ENCODE measurements at places on chromosomes 3 and 15.

GRCh38 chr15:38068626-38069391 is 134.4 kb downstream of the TMCO5A start:
- DNase-seq: no peak

DNA sequence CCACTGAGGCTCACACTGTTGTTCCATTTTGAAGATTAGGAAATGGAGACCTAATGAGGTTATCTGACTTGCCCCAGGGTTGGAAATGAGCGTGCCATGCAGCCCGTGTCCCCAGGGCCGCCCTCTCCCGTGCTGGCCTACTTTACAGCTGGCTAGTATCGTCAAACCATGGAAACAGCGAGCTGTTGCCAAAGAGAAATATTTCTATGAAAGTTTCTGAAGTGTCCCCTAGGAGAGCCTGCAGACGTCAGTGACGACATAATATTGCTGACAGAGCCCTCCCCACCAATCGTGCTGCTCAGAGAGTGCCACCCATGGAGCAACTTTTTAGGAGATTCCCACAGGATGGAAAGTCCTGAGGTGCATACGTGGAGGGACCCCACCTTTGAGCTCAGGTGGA is 11.2 kb upstream of the FAM174B start:
- no peak for DNase-seq

DNA sequence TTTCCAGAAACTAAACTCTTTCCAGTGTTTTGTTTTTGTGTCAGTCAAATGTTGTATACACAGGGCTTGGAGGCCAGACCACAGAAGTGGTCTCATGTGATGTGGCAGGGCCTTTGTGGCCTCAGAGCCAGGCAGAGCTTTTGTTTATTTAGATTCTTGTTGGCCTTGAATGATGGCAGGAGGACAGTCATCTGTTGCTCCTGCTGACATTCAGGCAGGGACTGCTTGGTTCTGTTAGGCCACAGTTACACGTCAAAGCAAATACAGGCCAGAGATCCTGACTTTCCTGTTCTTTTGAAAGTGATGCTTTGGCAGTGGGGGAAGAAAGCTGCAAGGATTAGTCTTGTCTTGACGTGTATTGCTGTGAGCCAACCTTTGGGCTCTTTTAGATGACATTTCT is 325.1 kb downstream of the CACNA2D3 start:
- no peak for DNase-seq

GRCh38 chr3:64070704-64071103 is 47.4 kb upstream of the PSMD6 start:
- no peak for DNase-seq
